CD4-positive, CD25-positive, alpha-beta regulatory T cell (primary cell): ENCODE measurements at places on chromosomes 1 and 21. TPM values are rescaled to one million over a fixed set of nuclear protein-coding genes. Genes with fewer than 3 reads are reported as not detected.

TCEA3 gene
- total RNA-seq, result 8.5 TPM

RXRG gene
- total RNA-seq, result not detected

UBXN10 gene
- total RNA-seq, result 0.30 TPM

ACTL8 gene
- not detected for total RNA-seq

KRTAP21-1 gene
- total RNA-seq, result not detected

WNT9A gene
- total RNA-seq, result 0.20 TPM
